ENCODE measurements at places on chromosomes 12 and 14. TPM values are rescaled to one million over a fixed set of nuclear protein-coding genes. Genes with fewer than 3 reads are reported as not detected.

DNA sequence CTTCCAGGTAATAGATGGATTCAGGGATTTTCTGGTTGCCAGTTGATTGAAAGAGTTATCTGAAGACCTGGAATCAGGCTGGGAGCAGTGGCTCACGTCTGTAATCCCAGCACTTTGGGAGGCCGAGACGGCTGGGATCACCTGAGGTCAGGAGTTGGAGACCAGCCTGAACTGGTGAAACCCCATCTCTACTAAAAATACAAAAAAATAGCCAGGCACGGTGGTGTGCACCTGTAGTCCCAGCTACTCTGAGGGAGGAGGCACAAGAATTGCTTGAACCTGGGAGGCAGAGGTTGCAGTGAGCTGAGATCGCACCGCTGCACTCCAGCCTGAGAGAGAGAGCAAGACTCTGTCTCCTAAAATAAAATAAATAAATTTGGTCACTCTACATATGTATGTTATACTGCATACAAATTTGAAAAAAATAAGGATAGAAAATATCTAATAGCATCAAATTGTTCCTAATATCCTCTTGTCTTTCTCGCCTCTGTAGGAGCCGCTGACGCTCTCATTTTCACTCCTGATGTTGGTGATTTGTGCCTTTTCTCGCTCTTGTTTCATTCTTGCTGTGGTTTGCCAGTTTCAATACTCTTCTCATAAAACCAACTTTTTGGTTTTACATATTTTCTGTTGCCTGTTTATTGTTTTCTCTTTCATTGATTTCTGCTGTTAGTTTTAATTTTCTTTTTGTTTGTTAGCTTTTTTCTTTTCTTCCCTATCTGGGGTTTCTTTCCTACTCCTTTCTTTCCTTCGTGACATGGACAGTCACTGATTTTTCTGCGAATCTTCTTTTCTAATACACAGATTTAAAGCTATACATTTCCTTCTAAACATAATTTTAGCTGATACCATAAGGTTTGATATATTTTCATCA lies 23.8 kb upstream of the PLD4 start:
- peaks cover 19% of the 10 kb centered on the region for H3K4me1 ChIP-seq
- H3K4me3 ChIP-seq, result no peak overlapping the region
- H3K27me3 ChIP-seq, result peaks cover 50% of the 10 kb centered on the region
- no peak for DNase-seq
- no peaks in the 10 kb centered on the region for H3K36me3 ChIP-seq

- DNase-seq, result no peak
- H3K36me3 ChIP-seq, result peaks cover 1% of the 10 kb centered on the region
- no peak overlapping the region for H3K27ac ChIP-seq
- H3K4me3 ChIP-seq, result no peak overlapping the region
- H3K27me3 ChIP-seq, result no peaks in the 10 kb centered on the region
Observed at GRCh38 chr14:23483236-23483854, 13.8 kb downstream of the NGDN start.

Gene FLRT2
- total RNA-seq, result not detected

DNA sequence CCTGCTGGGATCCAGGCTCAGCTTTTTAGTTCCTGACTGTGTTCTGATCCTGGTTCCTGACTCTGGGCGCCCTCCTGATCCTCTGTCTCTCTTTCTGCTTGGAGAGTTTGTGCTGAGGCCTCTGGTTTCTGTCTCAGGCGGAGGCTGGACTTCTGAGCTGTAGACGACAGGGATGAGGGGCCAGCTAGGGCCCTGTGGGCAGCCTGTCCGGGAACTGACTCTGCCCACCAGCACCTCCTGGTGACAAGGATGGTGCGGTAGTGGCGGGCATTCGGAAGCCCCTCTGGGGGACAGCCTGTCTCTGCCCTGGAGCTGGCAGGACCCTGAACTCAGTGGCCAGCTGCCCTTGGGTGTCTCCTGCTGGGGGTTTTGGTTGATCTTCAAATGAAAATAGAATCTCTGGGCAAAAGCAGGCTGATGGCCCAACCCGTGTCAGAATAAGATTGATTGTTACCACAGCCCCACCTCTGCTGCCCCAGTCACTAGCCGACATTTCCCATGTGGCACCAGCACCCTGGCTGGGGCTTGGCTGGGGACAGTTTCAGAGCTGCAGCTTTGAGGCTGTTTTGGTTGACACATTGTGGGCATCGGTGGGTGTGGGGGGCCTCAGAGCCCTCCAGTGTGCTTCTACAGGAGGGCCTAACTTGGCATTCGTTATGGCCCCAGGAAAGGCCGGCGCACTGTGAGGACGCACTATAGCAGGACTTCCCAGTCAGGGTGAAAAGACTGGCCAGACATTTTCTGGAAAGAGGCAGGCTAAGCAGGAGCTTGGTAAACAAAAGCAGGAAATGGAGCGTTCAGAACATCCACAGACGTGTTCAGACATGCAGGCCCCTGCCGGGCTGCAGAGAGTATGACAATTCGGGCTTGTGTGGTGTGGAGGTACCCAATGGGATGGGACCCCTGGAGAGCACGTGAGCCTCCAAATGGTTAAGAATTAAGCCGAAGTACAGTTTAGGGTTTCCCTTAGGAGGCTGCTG lies 16.2 kb downstream of the KRT80 start:
- no peak overlapping the region for H3K4me3 ChIP-seq
- H3K27me3 ChIP-seq, result no peaks in the 10 kb centered on the region
- peaks cover 3% of the 10 kb centered on the region for H3K4me1 ChIP-seq
- no peak overlapping the region for H3K27ac ChIP-seq
- DNase-seq, result no peak
- no peaks in the 10 kb centered on the region for H3K36me3 ChIP-seq

Gene STON2
- 0.20 TPM for total RNA-seq

DNA sequence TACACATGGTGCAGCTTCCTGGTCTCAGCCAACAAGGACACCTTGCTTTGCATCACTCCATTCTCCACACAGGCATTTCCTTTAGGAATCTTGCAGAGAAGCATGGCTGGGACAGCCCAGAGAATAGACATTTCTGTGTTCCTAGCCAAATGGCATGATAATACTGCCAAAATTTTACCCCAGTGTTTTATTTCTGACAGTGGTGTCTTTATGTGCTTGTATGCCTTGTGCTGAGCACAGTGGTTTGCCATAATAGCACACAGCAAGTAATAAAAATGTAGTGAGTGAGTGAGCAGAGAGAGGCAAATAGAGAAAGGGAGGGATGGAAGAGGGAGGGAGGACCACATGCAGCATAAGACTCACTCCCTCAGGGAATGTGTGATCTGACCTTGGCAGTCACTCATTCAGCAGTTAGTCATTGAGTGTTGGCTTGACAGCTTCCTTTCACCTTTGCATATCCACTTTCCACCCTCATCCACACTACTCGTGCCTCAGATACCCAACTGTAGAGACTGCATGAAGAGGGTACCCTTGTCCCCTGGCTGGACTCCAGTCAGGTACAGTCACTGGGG lies 212.8 kb upstream of the CCDC196 start:
- H3K36me3 ChIP-seq, result no peaks in the 10 kb centered on the region
- no peaks in the 10 kb centered on the region for H3K4me1 ChIP-seq
- DNase-seq, result no peak
- no peaks in the 10 kb centered on the region for H3K27me3 ChIP-seq
- no peak overlapping the region for H3K27ac ChIP-seq
- no peak overlapping the region for H3K4me3 ChIP-seq

DNA sequence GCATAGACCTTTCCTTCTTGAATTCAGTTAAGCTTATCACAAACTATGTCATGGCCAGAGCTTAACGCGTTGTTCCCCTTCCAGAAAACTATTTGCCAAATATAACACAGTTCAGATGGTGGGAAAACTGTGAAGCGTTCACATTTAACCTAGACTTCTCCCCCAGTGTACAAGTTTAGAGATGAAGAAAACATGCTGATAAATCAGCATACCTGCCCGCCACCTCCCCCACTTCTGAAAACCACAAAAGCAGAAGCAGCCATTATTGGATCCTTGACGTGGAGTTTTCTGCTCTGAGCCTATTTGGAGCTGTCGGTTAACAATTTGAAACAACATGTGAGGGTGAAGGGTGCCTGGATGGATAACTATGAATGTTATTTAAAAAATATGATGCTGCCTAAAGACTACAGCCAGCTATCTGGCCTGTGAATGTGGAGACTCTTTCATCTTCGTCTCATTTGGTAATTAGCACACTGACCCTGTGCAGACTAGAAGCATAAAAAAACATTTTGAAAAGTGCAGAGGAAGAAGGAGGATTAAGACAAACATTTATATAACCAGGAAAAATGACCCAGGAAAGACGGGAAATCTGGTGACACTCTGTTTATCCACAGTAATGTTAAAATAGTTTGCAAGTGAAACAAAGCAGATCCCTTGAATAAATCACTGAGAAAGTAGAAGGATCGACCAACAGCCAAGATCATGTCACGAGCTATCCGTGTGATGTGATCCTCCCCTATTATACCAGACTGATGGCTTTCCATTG lies 408.2 kb downstream of the AEBP2 start:
- H3K27me3 ChIP-seq, result no peaks in the 10 kb centered on the region
- H3K4me1 ChIP-seq, result no peaks in the 10 kb centered on the region
- H3K4me3 ChIP-seq, result no peak overlapping the region
- H3K36me3 ChIP-seq, result no peaks in the 10 kb centered on the region
- no peak for DNase-seq
- H3K27ac ChIP-seq, result no peak overlapping the region

Gene KLRK1
- total RNA-seq, result 195 TPM

DNA sequence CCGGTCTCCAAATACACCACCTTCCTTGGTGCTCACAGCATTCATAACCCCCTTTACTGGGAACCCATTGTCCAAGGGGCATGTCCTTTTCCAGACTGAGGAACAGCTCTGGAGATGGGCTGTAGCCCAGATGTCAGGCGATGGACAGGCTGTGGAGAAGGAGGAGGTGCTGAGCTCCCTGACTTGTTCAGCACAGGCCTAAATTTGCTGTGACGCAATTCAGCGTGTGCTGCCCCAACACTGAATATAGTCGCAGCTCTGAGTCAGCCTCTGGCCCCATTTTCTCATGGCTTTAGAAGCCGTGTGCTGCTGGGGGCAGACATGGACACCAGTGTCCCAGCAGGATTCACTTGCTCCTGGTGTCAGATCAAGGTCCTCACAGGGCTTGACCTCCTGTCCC lies 269.1 kb downstream of the EMP1 start:
- H3K4me1 ChIP-seq, result no peaks in the 10 kb centered on the region
- no peak overlapping the region for H3K4me3 ChIP-seq
- H3K27me3 ChIP-seq, result peaks cover 13% of the 10 kb centered on the region
- no peaks in the 10 kb centered on the region for H3K36me3 ChIP-seq

Gene GLT1D1
- total RNA-seq, result 0.70 TPM

GRCh38 chr12:79522257-79522988 lies 168.3 kb downstream of the PAWR start:
- no peaks in the 10 kb centered on the region for H3K4me1 ChIP-seq
- H3K36me3 ChIP-seq, result no peaks in the 10 kb centered on the region
- no peak overlapping the region for H3K27ac ChIP-seq
- no peak overlapping the region for H3K4me3 ChIP-seq
- DNase-seq, result no peak

Gene EFCAB11
- total RNA-seq, result 11.3 TPM

DNA sequence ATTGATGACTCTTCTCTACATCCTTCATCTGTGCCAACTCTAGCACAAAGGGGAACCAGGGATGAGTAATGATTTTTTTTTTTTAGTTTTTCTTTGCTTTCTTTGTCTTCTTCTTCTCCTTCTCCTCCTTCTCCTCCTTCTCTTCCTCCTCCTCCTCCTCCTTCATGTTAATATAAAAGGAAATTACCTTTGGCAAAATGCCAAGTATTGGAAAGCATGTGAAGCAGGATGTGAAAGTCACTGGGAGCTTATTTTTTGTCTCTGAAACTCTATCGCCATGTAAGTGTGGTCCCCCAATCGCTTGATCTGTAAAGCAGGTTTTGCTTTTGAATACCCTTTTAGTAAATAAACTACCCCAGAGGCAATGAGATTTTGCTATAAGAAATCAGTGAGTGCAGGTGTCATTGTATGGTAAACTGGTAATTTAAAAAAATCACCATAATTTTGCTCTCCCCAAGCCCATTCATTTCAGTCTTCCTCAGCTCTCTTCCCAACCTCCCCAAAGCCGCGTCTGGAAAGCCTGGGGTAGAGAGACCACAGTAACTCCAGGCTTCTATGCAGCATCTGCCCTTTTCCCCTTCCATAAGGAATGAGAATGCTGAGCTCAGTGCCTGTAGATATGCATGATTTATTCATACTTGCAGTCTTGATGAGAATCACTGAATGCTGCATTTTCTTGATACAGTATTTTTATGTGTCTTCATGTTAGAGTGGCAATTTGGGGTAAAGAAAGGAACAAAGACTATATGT lies 388.7 kb downstream of the TMEM117 start:
- H3K4me1 ChIP-seq, result no peaks in the 10 kb centered on the region
- no peaks in the 10 kb centered on the region for H3K27me3 ChIP-seq
- no peak overlapping the region for H3K4me3 ChIP-seq
- H3K36me3 ChIP-seq, result no peaks in the 10 kb centered on the region
- DNase-seq, result no peak
- no peak overlapping the region for H3K27ac ChIP-seq

Gene KRT5
- total RNA-seq, result not detected

DNA sequence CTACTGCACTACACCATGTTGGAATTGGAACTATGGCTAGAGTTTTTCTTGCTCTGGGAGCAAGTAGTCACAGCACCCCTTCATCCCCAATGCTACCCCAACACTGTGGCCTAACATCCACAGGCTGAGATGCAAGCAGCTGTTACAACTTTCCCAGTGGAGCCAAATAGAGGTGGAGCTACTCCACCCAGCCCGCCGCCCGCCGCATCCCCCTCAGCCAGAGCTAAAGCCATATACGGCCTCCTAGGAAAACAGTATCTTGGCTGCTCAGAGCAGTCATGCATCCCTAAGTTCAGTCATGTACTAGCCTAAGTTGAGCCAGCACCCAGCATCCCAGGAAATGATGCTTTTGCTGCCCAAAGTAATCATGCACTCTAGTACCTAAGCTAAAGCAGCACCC lies 17.2 kb upstream of the GARIN2 start:
- H3K27ac ChIP-seq, result no peak overlapping the region
- no peak for DNase-seq
- H3K36me3 ChIP-seq, result peaks cover 4% of the 10 kb centered on the region
- no peak overlapping the region for H3K4me3 ChIP-seq
- peaks cover 3% of the 10 kb centered on the region for H3K27me3 ChIP-seq

Gene RIPK3
- 22.9 TPM for total RNA-seq

Gene MGP
- total RNA-seq, result not detected

Gene ZDHHC22
- total RNA-seq, result not detected

Gene ATL1
- total RNA-seq, result 1.3 TPM

DNA sequence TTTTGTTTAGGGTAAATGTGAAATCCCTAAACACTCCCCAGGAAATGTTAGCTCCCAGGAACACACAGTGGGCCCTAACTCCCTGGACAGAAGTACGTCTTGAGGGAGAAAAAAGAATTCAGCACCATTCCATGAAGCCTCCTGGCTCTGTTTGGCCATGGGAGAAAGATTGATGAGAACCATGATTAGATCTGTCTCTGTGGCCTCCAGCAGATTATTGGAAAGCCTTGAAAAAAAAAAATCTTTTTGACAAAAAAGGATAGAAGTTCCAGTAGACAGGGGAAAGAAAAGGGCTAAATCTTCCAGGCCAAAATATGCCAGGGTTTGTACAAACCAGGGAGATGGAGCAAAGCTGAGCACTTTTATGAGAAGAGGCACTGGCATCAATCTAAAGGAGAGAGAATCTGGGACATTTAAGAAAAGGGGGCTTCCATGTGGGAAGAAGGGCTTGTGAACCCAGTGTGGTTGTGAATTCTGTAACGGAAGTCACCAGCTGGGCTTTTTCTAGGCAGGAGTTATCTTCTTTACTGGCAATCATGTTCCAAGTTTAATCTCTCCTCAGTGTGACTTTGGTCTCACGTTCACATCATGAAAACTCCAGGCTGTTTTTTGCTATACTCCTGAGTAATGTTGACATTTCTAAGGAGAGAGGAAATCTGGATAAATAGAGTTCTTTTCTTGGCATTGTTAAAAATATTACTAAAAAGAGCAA lies 426.7 kb downstream of the RAD51B start:
- H3K27ac ChIP-seq, result no peak overlapping the region
- no peaks in the 10 kb centered on the region for H3K36me3 ChIP-seq
- H3K27me3 ChIP-seq, result no peaks in the 10 kb centered on the region
- peaks cover 2% of the 10 kb centered on the region for H3K4me1 ChIP-seq
